ENCODE measurements at places on chromosomes 6 and 20.

DNA sequence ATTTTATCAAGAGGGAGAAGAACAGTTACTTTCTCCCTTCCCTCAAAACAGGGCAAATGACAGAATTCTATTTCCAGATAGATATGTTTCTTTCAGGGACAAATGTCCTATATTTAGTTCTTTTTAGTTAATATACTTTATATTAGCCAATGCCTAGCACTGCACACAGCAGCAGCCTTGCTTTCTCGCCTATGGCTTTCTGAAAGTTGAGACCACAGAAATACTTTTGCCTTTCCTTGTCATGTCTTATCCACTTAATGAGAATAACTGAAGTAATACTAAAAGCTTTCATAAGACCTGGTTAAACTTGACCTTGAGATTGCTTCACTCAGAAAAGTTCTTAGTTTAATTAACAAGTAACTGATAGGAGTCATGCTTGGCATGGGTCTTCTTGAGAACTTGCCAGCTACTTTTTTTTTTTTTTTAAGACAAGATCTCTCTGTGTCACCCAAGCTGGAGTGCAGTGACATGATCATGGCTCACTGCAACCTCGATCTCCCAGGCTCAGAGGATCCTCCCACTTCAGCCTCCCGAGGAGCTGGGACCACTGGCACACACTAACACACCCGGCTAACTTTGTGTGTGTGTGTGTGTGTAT lies 159.3 kb downstream of the CDKAL1 start:
- DNase-seq, result no peak

DNA sequence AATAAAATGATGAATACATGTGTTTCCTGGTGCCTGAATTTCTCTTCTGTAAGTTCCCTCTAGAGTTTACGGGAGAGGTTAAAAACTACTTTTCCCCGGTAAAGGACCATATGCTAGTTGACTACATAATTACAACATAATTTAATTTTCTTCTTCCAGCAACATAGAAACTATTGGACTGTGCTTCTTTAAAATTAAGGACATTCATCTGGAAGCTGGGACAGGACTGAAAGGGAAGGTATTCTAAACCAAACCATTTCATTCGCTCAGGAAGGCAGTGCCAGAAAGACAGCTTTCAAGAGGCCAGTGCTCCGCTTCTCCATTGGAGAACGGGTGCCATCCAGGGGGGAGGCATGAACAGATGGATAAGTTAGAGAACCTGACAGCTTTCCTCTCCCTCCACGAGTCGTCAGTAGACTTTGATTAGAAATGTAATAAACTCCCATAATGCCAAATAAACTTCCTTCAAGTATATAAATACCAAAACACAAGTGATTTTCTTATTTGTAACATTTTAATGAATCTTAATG lies 458.0 kb upstream of the SOX4 start:
- no peak for DNase-seq

DNA sequence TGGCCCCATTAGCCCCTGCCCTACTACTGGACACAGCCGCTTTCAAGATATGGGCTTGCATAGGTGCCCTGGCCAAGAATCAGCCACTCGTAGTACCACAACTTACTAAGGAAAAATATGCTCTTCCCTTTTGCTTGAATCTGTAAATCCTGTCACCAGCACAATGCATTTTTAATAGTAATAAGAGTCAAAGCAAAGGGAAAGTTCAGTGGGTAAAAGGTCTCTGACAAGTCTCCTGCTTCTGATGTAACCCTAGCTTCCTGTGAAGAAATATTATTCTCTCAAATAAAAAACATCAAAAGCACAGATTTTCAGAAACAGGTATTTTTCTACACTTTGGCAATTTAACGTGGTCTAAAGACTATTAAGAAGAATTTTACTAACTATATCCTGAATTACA lies 373.8 kb downstream of the GJA1 start:
- DNase-seq, result no peak

GRCh38 chr6:170186006-170186935 lies 104.6 kb downstream of the DLL1 start:
- no peak for DNase-seq

- DNase-seq, result no peak
Measured at GRCh38 chr6:39018103-39018502, 30.5 kb upstream of the GLP1R start.

DNA sequence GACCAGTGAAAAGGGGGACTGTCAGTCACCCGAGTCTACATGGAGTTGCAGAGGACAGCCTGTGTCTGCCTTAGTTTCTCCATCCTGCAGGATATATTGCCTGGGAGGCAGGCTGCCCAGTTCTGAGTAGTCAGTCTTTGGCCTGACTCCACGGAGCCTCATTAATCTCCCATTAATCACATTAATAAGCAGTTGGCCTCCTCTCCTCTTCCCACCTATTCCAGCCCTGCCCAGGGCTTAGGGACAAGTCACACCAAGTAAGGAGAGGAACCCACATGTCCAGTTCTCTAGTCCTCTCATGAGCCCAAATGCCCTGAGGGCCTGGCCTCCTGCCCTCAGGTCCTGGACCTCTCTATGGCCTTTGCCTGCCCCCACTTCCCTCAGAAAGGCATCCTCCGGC lies 1.3 kb upstream of the MUCL3 start:
- DNase-seq, result no peak

DNA sequence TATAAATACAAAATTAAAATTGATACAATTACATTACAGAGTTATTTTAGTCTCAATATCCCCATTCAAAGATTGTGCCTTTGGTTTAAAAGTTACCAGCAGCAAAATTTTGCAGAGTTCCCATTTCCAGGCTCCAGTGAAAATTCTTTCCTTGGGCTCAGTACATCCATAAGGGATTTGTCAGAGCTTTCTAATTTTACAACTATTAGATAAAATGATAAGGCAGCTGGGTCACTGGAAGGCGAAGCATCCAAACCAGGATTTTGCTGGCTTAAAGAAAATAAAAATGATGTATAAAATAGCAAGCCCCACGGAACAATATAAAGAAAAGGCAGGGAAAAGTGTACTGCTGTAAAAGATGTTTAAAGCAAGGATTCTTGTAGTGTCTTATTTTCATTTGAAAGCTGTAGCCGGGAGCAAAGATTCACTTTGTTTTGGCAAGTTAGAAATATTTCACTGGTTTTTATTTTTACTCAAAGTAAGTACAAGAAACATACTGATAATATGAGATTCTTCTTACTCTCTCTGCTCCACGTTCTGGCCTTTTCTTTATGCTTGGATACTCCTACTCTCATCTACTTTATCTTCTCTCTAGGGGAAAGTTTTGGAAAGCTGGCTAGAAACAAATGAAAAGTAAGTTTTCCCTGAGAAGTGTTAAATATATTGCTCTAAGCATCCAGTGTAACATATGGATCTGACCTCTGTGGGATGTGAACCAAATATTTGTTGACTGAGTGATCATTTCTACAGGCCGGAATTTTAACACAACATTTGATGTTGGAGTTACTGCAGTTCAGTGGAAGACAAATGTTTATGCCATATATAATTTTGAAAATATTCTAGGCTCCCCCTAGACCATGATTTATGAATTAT lies 488.4 kb downstream of the PHF3 start:
- no peak for DNase-seq

DNA sequence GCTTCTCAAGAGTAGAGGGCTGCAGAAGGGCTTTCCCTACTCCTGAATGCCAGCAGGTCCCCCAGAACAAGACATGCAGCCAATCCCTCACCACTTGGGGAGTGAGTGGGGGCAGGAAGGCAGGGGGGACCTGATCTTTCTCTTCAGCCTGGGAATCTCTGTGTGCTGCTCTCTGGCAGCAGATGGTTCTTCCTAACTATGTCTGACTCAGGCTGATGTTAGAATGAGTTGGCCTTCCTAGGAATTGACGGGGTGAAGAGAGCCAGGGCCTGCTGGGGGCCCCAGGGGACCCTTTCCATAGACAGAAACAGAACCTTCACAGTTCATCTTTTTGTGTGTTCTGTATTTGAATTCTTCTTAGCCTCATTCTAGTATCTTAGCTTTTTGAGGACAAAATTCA lies 29.0 kb upstream of the TCP11 start:
- DNase-seq, result no peak

GRCh38 chr6:46642928-46643751 lies 9.5 kb downstream of the CYP39A1 start:
- DNase-seq, result no peak

DNA sequence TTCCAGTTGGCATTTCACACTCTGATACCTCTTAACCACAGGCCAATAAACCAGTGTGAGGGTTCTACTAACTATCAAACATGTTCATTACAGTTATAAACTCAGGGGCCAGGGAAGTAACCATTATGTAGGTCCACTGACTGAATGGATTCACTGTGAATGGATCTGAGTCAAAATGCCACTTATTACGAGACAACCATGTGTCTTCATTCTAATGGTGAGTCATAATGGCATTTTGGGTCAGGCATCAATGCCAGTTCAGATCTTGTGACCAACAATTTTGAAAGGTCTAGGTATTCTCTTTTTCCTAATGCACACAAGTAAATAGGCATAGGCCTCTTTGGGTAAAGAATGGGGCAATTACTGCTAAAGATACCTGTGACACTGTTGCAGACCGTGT lies 112.2 kb upstream of the HEY2 start:
- no peak for DNase-seq

GRCh38 chr20:12414446-12415274 lies 497.0 kb downstream of the BTBD3 start:
- DNase-seq, result no peak

DNA sequence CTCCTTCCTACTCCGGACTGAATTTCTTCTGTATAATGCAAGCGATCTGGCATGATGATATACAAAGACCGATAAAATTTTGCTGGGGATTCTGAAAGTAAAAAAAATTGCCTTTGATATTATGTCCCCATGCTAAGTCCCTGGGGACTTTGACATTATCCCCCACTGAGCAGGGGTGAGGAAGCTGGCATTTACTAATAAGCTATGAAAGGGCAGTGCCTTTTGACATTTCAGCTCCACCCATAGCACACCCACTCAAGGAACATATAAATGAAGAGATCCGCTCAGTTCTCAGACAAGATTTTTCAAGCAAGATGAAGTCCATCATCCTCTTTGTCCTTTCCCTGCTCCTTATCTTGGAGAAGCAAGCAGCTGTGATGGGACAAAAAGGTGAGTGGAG lies at the start of gene SEMG2:
SEMG2 (plus strand) TSS at position 298 of the 400 bp plus-strand sequence; CDS start at position 315, 17 bp downstream.
- DNase-seq, result no peak

DNA sequence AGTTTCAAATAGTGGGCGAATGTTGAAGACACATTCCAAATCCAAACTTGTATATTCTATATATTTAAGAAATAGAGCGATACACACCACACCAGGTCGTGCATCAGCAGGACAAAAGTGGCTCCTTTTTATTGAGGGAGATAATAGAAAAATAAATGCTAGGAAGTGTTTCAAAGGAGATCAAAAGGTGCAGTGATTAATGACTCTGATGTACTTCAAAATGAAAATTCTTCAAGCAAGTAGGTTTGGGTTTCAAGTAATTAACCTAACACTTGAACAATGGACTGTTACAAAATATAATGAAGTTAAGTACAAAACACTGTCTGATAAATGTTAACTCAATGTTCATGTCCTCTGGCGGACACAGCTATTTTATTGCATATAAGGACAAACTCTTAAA lies 185.9 kb downstream of the BTBD9 start:
- no peak for DNase-seq

- no peak for DNase-seq
Measured at GRCh38 chr6:30154061-30154460, 7.0 kb downstream of the TRIM10 start.

DNA sequence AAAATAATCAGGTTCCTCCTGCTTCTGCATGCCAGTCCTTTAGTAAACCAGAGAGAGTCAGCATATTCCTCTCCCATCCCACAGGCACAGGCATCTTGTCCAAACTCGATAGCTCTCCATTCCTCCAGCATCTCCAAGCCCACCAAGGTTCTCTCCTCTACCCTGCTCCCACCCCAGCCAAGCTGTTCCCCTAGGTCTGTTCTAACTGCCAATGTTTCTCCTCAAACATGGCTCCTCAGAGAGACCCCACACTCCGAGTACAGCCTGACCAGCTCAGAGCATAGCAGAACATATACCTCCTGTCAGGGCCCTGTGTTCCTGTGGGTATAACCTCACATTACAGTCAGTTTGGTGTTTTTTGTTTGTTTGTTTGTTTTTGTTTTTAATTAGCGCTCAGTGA lies 177.8 kb downstream of the VEGFA start:
- no peak for DNase-seq

- no peak for DNase-seq
Measured at GRCh38 chr6:28906669-28907068, 17.1 kb downstream of the TRIM27 start.

GRCh38 chr20:36741072-36741471 lies 4.8 kb downstream of the NDRG3 start:
- no peak for DNase-seq

- DNase-seq, result no peak
Measured at GRCh38 chr6:111590209-111590980, 15.3 kb downstream of the TRAF3IP2 start.

DNA sequence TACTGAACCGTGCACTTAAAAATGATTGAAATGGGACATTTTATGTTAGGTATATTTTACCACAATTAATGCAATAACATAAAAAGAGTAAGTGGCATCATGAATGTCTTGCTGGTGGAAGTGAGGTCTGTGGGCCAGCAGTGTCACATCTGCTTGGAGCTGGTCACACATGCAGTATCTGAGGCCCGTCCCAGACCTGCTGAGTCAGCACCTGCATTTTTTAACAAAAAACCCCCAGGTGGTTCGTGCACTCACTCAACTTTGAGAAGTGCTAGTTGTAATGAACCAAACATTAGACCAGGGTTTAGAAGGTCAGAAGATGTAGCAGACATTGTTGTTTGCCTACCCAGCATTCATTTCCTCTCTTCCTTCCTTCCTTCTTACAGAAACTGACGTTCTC lies 21.0 kb downstream of the BANF2 start:
- no peak for DNase-seq

DNA sequence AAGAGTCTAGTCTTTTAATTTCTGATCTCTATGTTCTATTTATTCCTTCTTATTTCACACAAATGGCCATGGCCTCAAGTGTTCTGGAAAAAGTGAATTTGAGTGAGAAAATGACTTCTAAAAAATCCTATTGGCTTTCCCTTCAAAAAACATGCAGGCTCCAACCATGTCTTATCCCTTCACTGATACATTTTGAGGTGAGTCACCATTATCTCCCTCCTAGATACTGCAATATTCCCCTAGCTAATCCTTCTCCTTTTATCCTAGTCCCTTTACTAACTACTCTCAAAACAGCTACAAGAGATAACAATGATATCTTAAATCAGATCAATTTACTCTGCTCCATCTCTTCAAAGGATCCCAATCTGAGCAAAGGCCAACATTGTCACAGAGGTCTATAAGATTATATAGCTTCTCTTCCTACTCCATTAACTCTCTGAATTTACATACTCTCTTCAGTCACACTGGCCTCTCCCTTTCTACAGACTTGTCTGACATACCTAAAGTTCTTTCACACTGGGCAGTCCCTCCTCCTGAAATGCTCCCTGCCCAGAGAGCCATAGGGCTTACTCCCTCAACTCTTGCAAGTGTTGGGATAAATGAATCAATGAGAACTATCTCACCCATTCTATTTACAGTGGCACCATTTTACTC lies 129.2 kb downstream of the TENT5A start:
- no peak for DNase-seq

- DNase-seq, result no peak
Measured at GRCh38 chr6:149052350-149053106, 265.0 kb upstream of the TAB2 start.

GRCh38 chr20:41952166-41952565 lies 334.0 kb upstream of the CHD6 start:
- no peak for DNase-seq

GRCh38 chr6:1068068-1068467 lies 243.8 kb upstream of the FOXQ1 start:
- no peak for DNase-seq
